ENCODE measurements at places on chromosomes 3 and 15. TPM values are rescaled to one million over a fixed set of nuclear protein-coding genes. Genes with fewer than 3 reads are reported as not detected.

THSD4 gene
- total RNA-seq, result 30.7 TPM

GRCh38 chr3:149977386-149977785 is 6.7 kb upstream of the PFN2 start:
- peak; percentile 46 for DNase-seq

DNA sequence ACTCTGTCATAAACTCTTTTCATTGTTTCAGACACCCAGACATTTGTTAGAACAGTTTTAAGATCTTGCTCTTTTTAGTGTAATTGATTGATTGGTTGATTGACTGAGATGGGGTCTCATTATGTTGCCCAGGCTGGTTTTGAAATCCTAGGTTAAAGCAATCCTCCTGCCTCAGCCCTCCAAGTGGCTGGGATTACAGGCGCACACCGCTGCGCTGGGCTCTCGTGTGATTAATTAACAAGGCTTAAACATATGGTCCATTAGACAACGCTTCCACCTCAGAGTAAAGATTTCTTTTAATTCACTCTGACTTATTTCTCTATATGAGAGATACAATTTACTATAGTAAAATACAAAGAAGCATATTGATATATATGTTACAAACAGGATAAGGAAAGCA is 114.0 kb upstream of the C2CD4B start:
- DNase-seq, result no peak

DNA sequence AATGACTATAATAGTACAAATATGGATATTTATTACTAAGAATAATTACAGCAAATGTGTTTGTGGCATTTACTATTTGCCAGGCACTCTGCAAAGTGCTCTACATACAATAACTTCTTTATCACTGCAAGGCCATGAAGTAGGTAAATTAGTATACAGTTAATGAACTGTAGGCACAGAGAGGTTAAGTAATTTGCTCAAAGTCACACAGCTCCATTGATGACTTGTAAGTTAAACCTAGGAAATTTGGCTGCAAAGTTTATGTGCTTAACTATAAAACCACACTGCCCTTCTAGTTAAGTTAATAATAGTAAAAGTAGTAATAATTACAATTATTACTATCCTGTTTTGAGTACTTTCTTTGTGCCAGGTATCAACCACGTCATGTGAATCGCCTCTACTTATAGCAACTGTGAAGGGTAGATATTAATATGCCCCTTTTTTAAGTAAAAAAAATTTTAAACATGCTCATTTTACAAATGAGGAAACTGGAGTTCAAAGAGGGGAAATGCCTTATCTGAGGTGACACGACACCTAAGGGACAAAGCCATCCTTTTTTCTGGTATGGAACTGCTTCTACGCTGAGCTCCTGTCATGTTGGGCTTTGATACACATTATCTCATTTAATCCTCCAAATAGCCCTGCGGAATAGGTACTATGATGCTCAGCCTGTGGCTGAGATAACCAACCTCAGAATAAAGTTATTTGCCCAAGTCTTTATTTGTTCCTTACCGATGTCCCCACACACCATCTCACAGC is 8.5 kb downstream of the BHLHE40 start:
- DNase-seq, result no peak

PLCH1 gene
- 0.44 TPM for total RNA-seq

GRCh38 chr15:101613130-101614000 is 38.8 kb downstream of the TM2D3 start:
- DNase-seq, result peak; percentile 85

MINAR1 gene
- 2.8 TPM for total RNA-seq
